ENCODE measurements at places on chromosomes 12 and 14. TPM values are rescaled to one million over a fixed set of nuclear protein-coding genes. Genes with fewer than 3 reads are reported as not detected.

DNA sequence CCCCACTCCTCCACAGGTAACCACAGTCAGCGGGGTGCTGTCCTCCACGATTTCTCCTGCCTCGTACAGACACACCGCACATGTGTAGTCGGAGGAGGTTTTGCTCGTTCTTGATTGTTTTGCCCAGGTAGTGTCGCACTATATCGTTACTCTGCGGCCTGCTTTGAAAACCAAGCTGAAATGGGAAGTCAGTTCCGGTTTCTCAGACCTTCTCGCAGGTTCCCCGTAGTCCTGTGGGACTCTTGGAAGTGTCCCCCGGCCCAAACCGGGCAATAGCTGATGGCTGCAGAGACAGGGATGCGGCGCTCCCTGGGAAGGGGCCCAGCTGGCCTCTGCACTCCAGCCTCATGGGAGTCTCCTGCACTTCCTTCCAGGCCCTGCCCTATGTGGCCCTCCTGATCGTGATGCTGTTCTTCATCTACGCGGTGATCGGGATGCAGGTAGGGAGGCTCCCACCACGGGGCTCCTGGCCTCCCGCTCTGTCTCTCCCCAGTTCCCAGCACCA is 141.3 kb upstream of the FKBP4 start:
- DNase-seq = no peak

GRCh38 chr12:75825686-75826085 is 205.9 kb downstream of the PHLDA1 start:
- DNase-seq = no peak

- no peak for DNase-seq
Observed at GRCh38 chr14:24837280-24838046, 203.5 kb upstream of the GZMB start.

The PRH1 gene
- 5.3 TPM for polyA plus RNA-seq
